Ovary (tissue), 10 donors: ENCODE measurements at places on chromosomes 3 and 15.

- no peak for DNase-seq
Measured at GRCh38 chr3:134276086-134276485, 25.4 kb upstream of the RYK start.

DNA sequence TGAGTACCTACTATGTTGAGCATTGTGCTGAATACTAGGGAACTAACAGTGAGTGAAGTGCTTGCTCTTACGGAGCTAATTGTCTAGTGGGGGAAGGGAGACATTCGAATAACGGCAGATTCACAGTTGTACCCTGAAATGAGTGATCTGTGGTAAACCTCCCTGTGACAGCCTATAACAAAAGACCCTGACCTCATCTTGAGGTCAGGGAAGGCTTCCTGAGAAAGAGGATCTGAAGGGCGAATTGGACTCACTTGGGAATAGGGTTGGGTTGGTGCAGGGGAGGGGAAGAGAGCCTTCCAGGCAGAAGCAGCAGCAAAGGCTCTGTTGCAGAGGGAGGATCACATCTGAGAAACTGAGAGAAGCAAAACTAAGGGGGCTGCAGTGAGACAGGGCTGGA, 13.2 kb downstream of the HPS3 start:
- no peak for DNase-seq

DNA sequence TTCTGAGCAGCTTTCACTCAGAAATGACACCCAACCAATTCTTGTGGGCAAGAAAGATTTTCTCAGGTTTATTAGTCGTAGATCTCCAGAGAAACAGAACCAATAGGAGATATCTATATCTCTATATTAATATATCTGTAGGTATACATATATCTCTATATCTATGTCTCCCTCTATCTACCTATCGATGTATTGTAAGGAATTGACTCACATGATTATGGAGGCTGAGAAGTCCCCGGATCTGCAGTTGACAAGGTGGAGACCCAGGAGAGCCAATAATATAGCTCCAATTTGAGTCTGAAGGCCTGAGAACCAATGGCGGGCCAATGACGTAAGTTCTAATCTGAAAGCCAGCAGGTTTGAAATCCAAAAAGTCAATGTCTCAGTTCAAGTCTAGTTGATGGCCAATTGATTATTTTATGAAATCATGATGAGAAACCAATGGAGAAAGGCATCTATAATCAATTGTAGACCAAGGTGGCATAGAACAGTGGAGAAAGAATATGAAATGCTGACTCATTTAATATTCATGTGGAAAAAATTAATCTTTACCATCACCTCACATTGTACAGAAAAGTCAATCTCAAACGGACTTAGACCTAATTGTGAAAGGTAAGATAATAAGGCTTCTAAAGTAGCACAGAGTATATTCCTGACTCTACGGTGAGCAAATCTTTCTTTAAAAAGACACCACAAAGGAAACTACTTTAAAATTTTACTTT, 65.6 kb upstream of the CHRNA7 start:
- no peak for DNase-seq

DNA sequence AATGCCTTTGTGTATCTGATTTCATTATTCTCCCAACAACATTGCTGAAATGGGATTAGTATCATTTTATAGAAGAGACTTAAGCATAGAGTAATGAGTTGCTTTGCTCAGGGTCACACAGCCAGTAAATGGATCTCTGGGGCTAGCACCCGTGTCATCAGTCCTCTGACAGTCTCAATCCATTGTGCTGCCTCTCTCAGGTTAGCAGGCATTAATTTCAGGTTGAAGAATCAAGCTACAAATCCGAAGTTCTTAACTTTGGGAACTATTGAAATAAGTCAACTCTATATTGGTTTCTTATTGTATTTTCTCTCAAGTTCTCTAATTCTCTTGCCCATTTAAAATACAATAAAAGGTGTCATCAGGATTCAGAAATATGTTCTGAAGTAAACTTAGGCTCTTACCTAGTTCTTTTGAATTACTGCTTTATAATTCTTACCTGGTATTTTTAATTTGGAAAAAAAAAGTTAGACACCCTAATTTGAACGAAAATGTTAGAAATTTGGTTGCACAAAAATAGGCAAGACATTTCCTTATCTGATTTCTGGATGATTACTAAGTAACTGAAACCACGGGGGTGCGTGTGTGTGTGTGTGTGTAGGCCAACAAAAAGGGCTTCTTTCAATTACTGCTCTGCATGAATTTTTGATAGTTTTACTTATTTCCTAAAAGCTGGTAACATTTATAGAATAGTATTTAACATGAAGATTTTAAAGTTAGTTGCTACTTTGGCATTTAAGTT, 189.8 kb downstream of the MBNL1 start:
- no peak for DNase-seq

DNA sequence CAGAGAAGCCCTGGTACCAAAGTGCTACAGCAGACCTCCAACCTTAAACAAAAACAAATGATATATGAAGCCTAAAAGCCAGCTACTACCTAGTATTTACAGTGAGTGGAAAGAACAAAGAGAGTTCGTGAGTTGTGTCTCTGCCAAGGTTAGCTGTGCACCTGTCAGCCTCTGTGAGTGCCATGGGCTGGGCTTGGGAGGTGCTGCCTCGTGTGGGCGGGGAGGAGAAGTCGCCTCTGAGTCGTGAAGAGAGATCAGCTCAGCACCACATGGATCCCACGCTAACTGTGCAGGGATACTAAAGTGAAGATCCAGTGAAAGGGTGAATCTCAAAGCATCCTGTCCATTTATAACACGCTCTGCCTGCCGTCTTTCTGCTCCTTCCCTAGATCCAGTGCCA, 101.9 kb downstream of the CHDH start:
- no peak for DNase-seq

- no peak for DNase-seq
Measured at GRCh38 chr3:69244039-69244438, 121.6 kb upstream of the LMOD3 start.

- no peak for DNase-seq
Measured at GRCh38 chr3:182967218-182968204, 12.8 kb downstream of the DCUN1D1 start.

- no peak for DNase-seq
Measured at GRCh38 chr3:149468504-149469212, 5.8 kb upstream of the TM4SF4 start.

DNA sequence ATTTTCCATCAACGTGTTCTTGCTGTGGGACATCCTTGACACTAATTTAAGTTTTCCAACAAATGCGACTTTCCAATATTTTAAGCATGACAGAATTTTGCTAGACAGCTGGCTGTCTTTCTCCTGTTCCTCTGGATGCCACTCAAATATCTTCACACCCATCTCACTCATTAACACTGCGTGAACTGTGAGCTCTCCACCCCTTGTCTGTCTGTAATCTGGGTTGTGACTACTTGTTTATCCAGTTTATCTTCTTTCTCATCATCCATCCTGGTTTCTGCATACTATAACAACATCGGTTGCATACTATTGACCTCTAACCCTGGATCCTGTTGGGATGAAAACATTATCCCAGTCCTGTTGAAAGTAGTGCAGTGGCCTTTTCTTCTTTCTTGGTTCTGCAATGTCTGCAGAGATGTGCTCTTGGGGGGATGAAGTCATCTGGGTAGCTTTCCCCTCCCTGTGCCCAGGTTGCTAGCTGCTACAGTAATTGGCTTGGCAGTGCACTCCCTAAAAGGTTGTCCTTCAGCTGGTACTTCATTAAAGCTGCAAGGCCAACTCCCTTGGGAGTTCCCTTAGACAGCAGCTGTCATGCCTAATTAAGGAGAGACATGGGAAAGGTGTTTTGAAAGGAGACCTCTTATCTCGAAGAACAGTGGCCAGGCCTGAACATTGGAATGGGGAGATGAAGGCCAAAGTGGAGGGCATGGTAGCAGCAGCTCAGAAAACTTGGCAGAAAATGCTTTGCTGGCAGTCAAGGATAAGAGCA, 24.7 kb downstream of the KAT2B start:
- no peak for DNase-seq

DNA sequence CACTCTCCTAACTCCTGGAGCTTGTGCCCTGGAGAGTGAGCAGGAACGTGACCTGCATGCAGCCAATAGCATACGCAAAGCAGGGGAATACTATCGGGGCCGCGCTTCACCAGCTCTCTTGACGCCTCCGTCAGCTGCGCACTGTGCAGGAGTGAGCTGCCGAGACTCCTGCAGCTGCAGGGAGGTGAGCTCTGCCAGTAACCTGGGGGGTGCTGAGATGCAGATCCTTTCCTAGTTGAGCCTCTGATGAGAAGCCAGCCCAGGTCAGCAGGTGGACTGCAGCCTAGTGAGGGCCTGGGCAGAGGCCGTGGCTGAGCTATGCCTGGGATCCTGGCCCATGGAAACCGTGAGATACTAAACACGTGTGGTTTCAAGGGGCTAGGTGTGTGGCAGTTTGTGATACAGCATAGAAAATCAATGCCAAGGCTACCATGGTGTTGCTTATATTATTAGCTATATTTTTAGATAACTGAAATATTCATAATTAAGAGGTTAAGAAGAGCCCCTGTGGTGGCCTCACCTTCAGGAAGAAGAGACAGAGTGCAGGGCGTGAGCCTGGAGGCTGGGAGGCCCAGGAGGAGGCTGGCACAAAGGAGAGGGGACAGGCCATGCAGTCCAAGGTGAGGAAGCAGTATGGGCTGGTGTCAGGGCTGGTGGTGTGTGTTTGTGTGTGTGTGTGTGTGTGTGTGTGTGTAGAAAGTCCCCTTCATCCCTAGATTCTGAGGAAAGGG, 5.9 kb upstream of the DNAJB8 start:
- no peak for DNase-seq

DNA sequence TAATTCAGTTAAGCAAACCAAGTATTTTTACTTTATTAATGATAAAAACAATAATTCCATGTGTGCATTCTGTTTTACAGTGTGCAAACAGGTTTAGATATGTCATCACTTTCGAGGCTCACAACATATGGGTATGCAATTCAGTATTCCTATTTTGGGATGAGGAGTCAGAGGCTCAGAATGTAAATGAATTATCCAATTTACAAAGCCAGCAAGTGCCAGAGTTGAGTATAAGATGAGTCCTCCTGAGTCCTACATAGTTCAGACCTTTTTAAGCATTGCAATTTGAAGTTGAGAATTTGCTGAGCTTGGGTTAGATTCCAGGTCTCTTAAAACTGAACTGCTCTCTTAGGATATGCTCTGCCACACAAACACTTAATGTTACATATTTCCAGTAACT, 424.2 kb upstream of the ROBO2 start:
- DNase-seq, result no peak

GRCh38 chr15:63093486-63094205, 28.0 kb upstream of the LACTB start:
- DNase-seq, result peak; percentile 85

DNA sequence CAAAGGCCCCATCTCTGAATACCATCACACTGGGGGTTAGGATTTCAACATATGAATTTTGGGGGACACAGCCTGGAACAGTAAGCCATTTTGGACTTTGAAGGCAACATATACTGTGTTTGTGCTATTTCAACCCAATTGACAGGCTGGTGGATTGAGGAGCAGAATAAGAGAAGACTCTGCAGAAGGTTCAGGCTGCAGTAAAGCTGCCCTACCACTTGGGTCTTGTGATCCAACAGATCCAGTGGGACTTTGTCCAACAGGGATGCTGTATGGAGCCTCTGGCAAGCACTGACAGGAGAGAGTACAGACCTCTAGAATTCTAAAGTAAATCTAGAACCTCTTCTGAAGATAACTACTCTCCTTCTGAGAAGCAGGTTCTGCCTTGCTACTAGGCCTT, 1.1 kb upstream of the BCL2L10 start:
- DNase-seq, result no peak

DNA sequence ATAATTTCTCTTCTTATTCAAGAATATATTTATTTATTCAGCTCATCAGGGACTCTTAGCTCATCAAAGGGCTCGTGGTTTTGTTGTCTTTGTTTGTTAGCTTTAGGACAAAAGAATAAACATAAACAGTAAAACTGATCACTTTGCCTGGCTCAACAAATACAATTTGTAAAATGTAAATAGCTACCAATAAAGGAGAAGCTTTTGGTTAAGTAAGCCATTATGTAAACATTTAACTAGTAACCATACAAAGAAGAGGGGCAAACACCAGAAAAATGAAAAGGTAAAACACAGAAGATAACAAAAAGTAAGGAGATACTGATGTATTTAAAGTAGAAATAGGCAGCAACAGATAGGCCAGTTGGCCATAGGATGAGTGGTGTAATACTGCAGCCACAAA, 761.7 kb downstream of the ROBO1 start:
- DNase-seq, result no peak

DNA sequence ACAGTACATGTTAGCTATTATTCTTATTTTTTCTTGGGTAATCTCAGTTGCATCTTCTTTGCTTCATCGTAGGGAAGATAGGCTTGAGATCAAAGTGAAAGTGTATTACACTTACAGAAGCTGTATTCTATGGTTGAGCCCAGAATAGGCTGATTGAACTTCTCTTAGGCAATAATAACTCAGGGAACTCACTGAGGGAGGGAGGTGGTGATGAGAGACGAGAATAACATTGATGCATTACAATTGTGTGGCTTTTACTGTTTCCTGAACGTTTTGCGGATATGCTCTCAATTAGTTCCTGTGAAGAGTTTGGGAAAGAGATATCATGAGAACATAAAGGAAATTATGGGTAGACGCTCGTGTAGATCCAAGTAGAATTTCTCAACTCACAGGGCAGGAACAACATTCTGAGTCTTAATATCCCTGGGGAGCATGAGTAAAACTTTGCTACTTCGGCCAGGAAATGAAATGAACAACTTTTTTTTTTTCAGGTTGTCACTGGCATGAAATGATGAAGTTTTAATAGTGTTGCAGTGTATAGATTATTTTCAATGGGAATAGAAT, 302.2 kb downstream of the TUSC7 start:
- DNase-seq, result no peak

GRCh38 chr3:161069511-161070251, 35.5 kb downstream of the B3GALNT1 start:
- DNase-seq, result no peak

GRCh38 chr3:8220291-8220690, 281.3 kb upstream of the LMCD1 start:
- no peak for DNase-seq
